ENCODE measurements at places on chromosomes 7 and 10.

DNA sequence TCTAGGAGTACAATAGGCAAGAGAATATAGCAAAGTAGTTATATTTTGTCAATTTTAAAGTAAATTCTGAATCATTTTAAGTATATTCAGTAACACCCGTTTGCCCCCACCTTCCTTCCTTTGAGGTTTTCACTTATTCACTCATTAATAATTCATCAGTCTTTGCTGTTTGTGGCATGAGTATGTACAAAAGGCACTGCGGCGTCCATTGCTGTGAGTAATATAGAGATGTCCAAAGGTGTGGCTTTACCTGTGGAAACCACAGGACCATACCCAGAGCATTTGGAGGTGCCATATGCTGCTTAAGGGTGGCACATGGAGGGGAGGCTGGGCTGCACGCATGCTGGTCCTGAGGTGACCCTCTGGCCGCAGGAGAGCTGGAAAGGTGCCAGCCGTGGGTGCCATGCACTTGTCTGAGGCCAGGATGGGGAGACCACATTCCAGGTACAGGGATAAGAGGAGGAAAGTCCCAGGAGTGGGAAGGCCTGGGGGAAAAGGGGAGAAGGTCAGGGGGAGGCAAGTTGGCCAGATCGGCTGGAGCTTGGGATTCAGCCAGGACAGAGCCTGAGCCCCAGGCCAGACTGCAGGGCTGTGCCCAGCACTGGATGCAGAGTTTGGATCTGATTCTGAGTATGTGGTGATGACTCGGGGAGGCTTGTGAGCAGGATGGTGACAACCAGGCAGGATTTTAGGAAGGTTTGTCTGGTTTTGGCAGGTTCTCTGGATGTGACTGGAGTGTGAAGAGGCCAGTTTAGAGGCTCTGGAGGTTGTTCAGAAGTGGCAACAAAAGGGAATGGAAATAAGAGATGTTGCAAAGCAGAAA, 223.4 kb downstream of the MGMT start:
- DNase-seq: no peak

DNA sequence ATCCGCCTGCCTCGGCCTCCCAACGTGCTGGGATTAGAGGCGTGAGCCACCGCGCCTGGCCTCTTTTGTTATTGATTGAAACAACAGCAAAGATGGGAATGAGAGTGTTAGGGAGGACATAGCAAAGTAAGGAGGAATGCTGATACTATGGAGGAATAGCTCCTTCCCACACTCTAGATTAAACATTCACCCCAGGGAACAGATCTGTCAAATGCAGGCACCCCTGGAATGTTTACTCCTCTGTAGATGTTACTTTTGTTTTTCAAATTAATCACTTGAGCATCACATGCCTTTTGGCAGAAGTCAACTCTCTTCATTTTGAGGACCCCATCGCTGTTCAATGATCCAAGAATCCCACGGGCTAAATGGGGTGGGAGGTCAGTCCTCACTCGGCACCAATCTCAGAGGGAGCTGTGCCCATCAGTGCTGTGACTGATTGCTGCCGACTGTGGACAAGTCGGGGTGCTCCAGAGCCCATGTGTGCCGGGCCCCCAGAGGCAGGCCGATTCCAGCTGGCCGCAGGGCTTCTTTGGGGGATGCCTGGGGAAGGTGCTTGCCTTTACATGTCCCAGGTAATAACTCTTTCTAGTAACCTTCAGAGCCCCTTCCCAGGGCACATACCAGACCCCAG, 10.2 kb upstream of the COBL start:
- no peak for DNase-seq

DNA sequence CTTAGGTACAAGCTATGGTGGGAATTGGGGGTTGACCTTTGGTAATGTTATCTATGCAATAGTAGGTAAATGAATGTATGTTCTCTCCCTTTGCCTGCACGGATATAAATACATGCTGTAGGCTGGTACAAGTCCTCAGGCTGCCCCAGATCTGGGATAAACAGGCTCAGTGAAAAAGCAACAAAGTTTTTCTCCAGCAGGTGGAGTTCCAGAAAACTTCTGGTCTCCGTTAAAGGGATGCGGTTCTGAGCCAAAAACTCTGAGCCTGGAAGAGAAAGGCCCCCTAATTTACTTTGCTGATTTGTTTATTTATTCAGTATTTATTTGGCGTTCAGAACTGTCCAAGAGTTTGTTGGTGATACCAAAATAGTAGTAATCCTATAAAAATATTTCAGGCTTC, 204.7 kb downstream of the ADRA2A start:
- DNase-seq: no peak

- DNase-seq: no peak
Measured at GRCh38 chr10:90969947-90970673, 49.2 kb upstream of the ANKRD1 start.

- DNase-seq: no peak
Measured at GRCh38 chr10:82027711-82028110, 152.7 kb downstream of the NRG3 start.

GRCh38 chr7:150784120-150784736, 15.9 kb downstream of the TMEM176B start:
- DNase-seq: no peak

DNA sequence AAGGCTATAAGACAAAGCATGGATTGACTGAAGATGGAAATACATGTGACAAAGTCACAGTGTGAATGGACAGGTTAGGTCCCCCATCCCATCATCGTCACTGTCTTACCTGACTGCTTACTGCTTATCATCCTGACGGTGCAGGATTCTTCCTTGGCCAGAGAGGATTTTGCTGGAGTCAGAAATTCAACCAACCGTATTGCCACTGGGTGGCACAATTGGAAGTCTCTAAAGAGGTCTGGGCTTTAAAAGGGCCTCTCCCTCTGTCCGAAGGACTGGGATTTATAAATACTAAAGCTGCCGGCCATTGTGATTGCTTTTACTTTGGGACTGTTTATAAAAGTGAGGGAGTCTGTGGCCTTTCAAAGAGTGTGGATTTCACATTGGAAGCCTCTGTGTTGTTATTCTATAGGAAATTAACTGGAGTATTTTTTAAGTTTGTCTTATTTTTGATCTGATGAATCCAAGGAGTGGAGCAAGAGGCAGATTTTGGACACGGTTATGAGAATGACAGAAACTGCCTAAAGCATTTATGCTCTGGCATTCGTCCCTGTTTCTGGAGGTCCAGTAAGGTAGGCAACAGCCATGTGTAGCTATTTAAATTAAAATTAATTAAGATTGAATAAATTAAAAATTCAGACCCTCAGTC, 113.3 kb upstream of the CREB5 start:
- DNase-seq: no peak

- DNase-seq: no peak
Measured at GRCh38 chr10:69093933-69094332, 6.0 kb downstream of the SRGN start.

DNA sequence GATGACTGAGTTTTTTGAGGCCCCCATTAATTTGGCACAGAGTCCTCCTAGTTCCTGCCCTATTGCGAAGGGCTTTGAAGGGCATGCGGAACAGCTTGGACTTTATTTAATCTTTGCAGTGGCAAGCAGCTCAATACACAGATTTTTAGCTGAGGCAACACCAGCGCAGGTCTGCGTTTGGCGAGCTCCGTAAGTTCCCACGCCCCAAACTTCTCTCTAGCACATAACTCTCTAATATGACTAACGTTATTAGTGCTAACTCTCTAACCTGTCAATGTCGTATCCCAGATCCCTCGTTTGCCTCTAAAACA, 366 bp upstream of the TAF3 start:
- no peak for DNase-seq

GRCh38 chr10:16232441-16232840, 204.4 kb upstream of the PTER start:
- DNase-seq: no peak
